ENCODE measurements at places on chromosomes 4 and X.

DNA sequence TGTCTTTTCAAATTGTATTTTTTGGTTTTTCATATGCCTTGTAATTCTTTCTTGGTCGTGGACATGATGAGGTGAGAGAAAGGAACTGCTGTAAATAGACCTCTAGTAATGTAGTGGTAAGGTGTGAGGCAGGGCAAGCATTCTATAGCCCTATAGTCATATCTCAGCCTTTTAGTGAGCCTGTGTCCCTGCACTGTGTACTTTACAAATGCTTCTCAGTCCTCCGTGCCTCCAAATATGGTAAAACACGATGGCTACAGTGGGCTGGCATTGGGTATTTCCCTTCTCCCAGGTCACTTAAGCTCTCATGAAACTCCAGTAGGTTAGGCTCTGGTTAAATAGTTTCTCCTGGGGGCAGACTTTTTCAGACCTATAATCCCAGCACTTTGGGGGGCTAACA is 57.9 kb upstream of the PLS3 start:
- DNase-seq: no peak

GRCh38 chr4:163284304-163284703 is 48.1 kb downstream of the NPY1R start:
- DNase-seq: peak; percentile 2

GRCh38 chr4:89957046-89957926 is 62.6 kb downstream of the MMRN1 start:
- no peak for DNase-seq

GRCh38 chr4:148834804-148835631 is 392.8 kb upstream of the NR3C2 start:
- no peak for DNase-seq

GRCh38 chrX:133580625-133581024 is 165.3 kb upstream of the GPC4 start:
- DNase-seq: no peak

DNA sequence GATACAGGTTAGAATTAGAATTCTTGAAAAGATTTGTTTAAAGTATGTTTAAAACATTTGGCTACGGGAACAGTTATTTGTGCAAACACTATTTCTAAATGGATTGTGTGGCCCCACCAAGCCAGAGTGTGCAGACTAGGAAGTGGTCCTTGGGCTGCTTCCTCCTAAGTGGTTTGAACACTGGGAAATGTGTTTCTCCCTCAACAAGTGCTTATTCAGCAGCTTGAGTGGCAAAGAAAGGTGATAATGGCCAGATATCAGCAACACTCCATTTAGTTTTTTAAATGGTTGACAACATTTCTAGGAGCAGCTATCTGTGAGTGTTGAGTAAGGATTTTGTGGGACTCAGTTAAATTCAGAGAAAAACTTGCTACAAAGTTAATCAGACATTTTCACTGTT is 141.4 kb upstream of the LNX1 start:
- no peak for DNase-seq

DNA sequence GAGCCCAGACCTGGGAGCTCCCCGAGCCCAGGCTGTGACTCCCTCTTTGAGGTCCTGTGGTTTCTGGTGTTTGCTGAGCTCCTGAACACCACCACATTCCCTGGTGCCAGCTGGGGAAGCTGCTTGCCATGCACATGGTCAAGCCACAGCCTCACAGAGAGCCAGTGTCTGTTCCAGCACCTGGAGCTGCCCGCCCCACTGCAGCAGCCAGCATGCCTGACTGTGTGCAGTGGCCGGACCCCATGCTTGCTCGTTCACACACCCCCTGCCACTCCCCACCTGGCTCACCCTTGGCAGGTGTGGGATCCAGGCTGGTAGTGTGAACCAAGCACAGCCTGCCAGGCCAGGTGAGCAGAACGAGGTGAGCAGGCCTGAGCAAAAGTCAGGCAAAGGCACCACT is 95.6 kb upstream of the FAM9C start:
- DNase-seq: no peak

DNA sequence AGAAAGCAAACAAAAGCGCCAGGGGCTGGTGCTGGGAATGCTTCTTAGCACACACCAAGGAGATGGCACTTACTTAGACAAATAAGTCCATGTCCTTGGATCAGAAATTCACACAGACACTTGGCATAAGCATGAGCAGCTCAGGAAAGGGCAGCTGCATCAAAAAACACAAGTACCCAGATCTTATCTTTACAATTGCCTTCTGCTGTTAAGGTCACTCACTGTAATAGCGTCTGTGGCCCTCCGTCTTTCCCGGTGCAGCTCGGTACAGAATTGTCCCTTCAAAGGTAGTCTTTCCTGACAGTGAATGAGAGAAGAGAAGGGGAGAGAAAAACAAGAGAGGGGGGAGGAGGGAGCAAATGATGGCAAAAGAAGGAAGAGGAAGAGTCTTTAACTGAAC is 172.1 kb upstream of the MAP3K15 start:
- DNase-seq: no peak

GRCh38 chr4:40627540-40627939 is 2.1 kb downstream of the RBM47 start:
- DNase-seq: no peak

GRCh38 chrX:17655211-17656034 is 81.9 kb upstream of the SCML1 start:
- DNase-seq: no peak

DNA sequence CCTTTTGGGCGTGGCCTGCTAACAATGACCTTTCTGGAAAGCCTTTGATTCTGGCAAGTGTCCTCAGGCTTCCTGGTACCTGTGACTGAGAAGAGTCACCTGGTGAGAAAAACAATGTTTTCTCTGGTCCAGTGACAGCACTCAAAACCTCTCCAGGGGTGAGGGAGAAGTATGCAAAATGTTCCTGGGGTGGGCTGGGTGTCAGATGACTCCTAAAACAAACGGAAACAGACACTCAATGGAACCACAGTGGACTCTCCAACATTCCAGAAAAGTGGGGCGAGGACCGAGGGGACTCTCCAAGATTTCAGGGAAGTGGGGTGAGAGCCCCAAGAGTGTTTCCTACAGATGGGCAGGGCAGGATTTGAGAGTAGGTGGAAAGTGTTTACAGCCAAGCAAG is 69.5 kb downstream of the ANAPC4 start:
- DNase-seq: no peak

DNA sequence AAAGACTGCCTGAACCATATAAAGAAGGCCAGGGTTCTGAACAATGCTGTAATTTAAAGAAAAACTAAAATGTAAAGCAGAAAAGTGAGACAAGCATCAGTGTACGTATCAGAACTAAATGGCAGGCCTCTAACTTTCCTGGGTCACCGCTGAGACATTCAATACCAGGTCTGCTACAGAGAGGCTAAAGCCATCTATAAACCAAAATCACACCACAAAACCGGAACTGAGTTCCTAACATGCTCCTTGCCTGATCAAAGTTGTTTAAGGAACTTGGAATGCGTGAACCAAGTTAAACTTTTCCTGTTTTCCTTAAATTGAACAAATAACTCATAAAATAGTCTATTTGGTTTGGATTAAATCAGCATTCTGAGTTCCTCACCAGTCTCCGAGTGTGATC is 55.3 kb upstream of the TECRL start:
- DNase-seq: no peak

DNA sequence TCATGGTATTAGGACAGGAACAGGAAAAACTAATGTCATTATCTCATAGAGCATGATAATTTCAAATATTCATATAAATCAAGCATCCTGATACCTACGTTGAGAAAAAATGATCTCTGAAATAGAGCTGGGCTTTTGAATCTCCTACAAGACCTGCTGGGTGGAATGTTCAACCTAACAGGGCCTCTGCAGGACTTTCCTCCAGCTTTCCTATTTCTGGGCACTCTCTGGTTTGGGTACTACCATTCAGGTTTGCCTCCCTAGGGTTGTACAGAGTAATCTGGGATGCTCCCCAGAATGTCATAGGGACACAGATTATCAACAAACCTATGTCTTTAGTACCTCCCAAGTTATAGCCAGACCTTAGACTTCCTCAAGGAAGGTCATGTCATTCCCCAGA is 108.9 kb downstream of the CDS1 start:
- DNase-seq: no peak

DNA sequence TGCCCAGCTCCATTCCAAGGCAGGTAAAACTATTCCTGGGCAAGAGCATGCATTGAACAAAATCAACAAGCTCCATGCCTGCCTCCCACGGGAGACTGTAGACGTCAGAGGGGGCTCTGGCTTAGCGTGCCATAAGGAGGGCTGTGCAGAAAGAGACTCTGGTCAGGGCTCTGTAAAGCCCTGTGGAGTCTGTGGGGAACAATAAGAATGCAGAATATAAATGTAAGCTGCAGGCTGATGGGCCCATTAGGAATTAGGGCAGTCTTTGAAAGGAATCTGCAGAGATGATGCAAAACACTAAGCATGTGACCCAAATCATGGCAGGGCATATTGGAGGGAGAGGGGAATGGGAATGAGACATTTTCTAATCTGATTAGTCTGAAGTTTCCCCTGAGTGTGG is 170.3 kb downstream of the EFHC2 start:
- DNase-seq: no peak

GRCh38 chr4:74570095-74570494 is 125.2 kb downstream of the AREG start:
- no peak for DNase-seq

- no peak for DNase-seq
Observed at GRCh38 chr4:110733901-110734300, 111.0 kb upstream of the PITX2 start.

DNA sequence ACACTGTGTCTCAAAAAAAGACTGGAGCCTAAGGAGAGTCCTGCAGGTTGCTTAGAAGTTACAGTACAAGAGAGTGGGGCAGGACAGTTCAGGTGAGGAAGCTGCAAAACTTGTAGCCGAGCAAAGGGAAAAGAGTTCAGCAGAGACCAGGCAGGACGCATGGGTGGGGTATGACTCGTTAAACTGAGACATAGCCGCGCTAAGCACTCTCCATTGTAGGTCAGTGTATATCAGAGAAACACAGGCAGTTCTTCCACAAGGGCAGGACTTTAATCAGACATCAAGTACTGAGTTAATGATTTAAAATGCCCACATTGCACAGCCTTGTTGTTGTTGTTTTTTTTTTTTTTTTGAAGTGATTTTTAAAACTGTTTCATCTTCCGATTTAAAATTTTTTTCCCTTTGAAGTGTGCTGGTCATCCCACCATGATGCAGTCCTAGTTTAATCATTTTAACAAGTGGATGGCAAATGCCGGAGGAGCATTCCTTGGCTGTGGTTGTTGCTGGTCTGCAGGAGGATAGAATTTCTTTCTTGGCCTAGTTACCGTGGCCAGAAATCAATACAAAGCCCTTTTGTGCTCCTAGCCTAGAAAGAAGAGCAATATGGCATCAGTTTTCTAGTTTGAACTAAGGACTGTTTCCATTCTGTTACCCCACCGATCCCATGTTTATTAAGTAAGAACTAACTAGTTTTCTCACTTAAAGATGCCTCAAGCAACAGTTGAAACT is 10.3 kb downstream of the LAP3 start:
- DNase-seq: no peak

DNA sequence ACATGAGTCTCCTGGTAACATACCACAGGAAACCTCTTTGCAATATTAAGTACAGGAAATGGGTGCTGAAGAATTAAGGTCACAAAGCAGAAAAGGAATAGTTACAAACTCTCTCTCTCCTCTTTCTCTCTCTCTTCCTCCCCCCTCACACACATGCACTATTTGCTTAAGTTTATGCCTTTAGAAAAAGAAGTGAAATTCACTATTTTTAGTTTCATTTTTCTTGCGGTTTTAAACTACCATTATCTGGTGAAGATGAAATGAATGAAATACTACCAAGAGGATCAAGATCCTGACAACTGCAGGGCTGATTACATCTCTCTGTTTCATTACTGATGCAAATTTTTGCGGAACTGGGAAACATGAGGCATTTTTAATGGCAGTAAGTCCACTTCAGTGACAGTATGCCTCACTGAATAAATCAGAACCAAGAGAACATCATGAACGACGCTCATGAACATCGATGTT is 64.3 kb upstream of the FTHL17 start:
- peak; percentile 39 for DNase-seq

DNA sequence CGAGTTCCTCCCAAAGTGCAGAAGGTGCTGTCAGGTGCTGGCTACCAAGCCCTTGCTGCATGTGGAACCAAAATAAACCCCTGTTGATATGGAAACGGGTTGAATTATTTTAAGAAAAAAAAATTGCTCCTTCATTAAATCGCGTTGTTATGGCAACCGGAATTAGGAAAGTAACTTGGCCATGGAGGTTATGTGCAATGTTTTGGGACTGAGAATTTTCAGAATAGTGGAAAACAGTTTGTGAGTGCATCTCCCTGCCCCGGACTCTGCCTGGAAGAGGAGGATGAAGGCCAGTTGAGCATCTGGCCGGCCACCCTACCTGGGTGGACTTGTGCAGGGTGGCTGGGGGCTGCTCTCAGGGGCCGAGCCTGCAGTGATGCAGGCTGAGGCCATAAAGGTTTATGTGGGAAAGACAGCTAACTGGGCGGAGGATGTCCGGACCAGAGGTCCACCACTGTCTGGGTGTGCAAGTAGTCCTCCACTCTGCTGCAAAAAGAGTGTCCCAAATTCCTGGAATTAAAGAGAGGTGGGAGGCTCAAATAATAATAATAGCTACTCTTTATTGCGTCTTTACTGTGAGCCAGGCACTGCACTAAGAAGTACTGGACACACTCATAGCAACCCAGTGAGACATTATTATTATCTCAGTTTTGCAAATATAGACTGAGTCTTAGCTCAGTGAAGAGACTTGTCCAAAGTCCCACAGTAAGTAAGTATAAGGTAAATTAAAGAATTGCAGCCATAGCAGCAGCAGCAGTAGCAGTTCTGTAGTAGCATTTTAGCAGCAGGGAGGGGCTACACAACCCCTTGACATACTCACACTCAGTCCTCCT is 20.6 kb downstream of the RTL5 start:
- DNase-seq: no peak

GRCh38 chr4:39410415-39410814 is 3.7 kb downstream of the KLB start:
- DNase-seq: no peak

DNA sequence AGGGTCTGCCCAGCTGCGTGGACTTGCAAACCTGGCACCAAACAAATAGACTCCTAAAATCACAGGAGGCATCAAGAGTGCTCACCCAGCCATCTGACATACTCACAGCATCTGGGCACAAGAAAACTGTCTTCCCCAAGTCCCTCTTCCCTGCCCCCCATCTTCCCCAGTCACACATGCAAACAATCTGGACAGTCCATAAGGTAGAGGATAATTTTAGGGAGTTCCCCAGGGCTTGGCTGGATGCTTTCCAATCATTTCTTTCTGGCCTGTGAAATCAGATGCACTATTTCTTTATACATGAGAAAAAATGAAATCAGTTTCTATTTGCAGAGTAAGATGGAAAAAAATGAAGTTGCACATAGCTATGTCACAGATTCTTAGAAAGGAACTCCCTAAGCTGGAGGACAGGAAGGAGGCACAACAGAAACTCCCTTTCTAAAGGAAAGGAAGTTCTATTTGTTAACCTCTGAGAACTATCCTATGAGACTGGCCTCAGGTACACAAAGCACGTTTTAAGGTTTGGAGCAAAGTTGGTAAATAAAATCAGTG is 342.3 kb downstream of the HNRNPD start:
- no peak for DNase-seq

- no peak for DNase-seq
Observed at GRCh38 chr4:124486423-124486822, 226.1 kb downstream of the ANKRD50 start.

Measured in activated CD4-positive, alpha-beta T cell treated with anti-CD3 and anti-CD28 coated beads, Interleukin-10, Interleukin-2, amounts not matched to agents 100 ng/mL and 50 ng/mL, durations not matched to agents 16 hours and 8 hours (primary cell).